ENCODE measurements at places on chromosomes 4 and X.

DNA sequence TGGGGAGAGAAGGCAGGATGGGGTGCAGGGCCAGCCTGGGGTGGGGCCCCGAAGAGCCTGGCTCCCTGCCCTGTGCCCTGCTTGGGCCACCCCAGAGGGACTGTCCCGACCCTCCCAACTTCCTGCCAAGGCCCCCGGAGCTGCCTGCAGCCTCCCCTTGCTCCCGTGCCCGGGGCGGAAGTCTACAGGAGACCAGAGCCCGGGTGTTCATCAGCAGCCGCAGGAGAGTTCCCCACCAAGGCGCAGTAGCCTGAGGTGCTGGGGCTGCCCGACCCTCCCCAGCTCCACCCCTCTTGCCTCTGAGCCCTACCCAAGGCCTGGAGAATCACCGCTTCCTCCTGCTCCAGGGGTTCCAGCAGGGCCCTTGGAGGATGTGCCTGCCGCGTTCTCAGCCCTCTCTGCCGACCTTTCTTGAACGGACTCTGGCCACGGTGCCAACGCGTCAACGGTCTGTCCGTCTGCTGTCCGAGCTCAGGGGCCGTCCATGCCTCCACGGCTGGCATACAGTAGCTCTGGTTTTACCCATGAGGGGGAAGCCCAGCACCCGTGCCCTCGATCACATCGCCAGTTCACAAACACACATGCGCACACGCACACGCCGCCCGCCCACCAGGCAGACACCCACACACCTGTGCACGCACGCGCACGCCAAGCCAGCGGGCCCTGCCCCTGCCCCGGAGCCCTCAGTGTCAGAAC lies 36.0 kb upstream of the SPON2 start:
- DNase-seq, result no peak

DNA sequence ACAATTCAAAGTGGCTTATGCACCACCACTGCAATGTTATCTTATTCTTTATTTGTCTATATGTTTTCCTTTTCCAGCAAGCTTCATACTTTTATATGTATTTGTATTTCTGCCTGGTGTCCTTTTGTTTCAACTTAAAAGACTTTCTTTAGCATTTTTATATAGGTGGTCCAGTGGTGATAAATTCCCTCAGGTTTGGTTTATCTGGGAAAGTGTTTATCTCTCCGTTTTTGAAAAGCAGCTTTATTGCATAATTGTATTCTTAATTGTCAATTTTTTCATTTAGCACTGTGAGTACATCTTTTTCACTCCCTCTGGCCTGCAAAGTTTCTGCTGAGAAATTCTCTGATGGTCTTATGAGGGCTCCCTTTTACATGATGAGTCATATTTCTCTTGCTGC lies 479.0 kb upstream of the GRID2 start:
- DNase-seq, result no peak

GRCh38 chr4:7894098-7894676 lies 45.5 kb downstream of the AFAP1 start:
- no peak for DNase-seq

DNA sequence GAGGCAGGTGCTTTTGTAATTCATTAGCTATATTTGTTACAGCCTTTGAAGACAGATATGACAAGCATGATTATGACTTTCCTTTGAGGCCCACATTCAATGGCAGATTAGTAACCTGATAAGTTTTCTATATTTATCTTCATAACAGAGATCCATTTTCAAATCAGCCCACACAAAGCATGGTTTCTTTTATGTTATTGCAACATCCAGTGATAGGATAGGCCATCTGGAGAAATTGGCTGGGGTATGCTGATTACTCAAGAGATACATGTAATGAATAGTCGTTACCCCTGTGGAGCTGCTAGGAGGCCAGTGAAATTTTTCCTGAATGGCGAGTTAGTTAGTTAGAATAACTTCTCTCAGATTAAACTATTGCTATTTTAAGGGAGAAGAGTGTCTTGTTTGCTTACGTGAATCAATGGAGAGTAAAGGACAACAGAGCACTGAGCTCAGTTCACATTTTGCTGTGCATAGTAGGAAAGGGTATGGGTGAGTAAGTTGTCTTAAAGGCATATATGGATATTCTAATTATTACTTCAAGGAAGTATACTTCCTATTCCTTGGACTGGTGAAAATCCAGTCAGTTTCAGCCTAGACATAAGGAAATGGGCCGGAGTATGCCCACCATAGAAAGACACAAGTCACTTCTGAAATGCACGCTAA lies 79.2 kb upstream of the DKK2 start:
- peak; percentile 16 for DNase-seq

GRCh38 chr4:109183931-109184490 lies 118.4 kb downstream of the COL25A1 start:
- DNase-seq, result peak; percentile 14

DNA sequence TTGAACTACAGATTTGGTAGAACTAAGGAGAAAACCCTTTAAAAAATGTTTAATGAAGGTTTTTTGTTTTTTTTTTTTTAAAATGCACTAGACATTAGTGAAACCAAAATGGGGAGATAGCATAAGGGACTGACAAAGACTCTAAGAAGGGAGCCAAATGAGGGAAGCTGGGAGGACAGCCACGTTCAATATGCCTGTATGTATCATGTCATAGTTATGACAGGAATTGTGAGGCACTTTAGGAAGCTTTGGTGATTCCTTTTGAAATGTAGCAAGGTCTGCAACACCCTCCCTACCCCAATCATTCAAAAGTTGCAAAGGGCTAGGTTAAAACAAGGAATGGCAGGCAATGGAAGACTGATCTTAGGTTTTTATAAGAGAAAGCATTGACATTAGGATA lies 526.0 kb downstream of the TLL1 start:
- DNase-seq, result no peak

DNA sequence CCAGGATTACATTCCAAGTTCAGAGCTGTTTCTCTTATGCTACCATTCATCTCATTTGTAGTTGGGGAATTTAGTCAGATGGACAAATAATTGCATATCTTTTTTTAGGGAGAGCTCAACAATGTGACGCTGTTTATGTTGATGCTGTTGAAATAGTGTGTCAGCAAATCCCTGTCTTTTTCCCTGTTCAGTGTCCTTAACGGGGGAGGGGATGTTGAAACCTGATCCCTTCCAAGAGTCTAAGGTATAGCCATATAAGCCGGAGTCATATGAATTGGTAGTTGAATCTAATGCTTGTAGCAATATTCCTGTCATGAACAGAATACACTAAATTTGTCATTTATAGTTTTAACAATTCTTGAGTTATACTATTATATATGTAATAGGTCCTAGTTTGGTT lies 293.5 kb upstream of the FAT1 start:
- DNase-seq, result no peak

DNA sequence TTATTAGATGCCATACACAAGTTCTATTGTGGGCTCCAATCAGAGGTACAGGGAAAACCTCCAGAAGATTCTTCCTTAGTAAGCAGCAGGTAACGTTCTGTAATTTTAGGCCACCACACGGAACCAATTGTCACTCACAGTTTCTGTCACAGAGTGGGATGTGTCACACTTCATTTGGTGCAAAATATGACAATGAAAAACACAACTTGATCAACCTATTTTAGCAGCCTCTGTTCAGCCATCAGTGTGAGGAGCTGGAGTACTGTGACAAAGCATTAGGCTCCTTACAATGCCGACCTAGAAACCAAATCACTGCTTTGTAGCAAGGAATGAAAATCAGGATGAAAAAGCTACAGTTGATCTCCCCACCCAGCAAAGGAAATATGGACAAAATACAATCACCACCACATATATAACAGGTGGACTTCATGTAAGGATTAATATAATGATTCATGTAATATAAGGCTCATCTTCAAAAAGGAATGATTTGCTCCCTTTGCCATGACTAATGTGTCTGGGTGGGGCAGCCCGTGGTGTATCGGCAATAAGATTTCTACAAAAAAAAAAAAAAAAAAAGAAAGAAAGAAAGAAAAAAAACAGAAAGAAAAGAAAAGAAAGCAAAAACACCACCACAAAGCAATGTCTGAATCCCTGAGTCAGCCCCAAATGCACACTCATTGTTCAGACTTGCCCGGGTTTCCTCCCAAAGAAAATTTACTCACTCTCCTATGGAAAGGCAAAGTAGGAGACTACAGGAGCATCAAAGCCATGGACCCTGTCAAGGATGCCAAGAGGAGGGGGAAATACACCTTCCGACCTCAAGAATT lies 36.0 kb downstream of the SLC9A7 start:
- DNase-seq, result no peak

GRCh38 chrX:123217077-123217476 lies 33.0 kb downstream of the GRIA3 start:
- no peak for DNase-seq

DNA sequence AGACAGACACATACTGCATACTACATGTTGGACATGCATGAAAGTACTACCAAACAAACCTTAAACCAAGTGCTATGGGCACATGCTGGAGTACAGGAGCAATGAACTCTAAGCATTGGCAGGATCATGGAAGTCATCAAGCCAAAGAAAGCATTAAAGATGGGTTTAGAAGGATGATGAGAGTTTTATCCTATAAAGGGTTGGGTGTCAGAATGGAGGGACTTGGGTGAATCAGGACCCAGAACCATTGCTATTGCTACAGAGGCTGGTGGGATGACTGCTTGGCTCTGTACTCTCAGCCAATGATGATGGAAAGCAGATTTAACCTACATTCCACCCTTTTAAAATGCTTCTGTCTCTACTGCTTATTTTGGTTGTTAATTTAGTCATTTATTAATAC lies 233.9 kb upstream of the EDA2R start:
- DNase-seq, result no peak

DNA sequence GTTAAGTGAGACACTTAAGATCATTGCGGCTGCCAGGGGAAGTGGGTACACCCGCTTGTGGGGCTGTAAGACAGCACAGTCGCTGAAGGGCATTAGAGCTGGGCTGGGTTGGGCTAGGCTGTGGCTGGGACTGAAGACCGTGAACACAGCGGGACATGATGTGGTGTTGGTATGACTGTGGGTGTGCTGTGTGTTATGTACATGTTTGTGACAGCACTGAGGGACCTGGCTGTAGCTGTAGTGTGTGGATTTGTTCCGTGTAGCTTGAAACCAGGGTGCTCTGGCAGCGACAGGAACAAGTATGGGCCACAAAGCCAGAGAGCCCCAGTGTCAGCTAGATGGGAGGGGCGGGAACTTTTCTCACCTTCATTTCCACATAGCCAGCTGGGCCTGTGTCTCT lies 82.1 kb downstream of the NHSL2 start:
- DNase-seq, result no peak

GRCh38 chr4:39699687-39700409 lies 1.9 kb downstream of the UBE2K start:
- no peak for DNase-seq

GRCh38 chr4:70183168-70183939 lies 12.2 kb upstream of the ODAM start:
- peak; percentile 19 for DNase-seq

DNA sequence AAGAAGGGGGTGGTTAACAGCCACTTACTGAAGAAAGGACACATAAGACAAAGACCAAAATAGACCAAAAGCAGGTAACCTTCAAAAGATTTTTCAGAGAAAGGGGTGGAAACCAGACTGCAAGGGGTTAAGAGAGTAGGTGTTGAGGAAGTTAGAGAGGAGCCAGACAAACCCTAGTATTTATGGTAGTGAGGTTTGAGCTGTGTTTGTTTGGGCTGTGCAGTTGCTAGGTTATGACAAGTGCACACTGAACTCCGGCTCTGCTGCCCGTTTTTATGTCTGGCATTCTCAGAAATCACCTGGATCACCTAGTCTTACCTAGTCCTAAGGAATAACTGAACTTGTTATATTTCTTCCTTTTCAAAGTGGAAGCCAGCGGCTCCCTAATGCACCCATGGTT lies 22.9 kb upstream of the G3BP2 start:
- DNase-seq, result no peak

DNA sequence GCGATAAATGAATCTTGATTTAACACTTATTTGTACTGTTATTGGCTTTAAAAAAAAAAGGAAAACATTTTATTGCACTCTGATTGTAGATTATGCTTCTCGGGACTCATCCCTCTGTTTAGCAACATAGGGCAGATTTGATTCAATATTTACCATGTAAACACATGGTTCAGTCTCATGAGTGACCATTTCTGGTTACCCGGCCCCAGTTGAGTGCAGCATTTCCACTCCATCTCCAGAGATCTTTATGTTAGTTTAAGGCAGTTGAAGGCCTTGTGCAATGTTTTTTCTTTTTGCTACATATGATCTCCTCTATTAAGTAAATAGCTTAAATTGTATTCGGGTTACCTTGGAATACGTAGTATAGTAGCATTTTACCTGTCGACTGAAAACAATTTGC lies 143.3 kb upstream of the RPS6KA3 start:
- no peak for DNase-seq

- DNase-seq, result no peak
Measured at GRCh38 chr4:90757534-90758060, 630.4 kb downstream of the CCSER1 start.

DNA sequence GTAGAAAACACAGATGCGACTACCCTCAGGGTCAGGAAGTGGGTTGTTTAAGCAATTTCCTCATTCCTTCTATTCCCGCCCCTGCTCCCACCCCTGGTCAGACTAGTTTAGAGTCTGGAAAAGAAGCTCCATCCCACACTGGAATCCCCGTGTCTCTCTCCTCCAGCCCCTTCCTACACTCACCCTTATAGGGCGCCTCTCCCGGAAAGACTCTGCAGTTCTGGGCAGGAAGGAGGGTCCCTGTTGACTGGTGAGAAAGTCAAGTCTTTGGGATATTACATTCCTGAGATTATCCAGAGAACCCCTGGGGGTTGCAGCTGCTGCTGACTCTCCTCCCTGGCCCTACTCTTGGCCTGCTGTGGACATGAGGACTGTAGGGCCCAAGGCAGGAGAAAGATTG lies 11.9 kb downstream of the STARD8 start:
- no peak for DNase-seq

GRCh38 chrX:14528629-14529289 lies 577 bp upstream of the GLRA2 start:
- peak; percentile 83 for DNase-seq

GRCh38 chr4:74365761-74366160 lies 816 bp downstream of the EREG start:
- DNase-seq, result no peak

- no peak for DNase-seq
Measured at GRCh38 chr4:74402692-74403456, 37.9 kb downstream of the EREG start.

DNA sequence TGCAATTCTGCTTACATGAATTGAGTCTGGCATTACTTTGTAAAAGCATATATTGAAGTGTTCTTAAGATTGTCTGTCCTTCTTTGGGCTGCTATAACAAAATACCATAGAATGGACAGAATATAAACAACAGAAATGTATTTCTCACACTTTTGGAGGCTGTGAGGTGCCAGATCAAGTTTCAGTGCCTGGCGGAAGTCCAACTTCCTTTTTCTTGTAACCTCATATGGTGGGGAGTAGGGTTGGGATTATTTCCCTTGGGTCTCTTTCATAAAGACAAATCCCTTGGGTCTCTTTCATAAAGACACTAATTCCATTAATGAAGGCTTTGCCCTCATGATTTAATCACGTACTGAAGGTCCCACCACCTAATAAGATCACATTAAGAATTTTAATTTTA lies 199.3 kb upstream of the GRID2 start:
- no peak for DNase-seq

- DNase-seq, result no peak
Measured at GRCh38 chr4:94540476-94540875, 88.7 kb downstream of the PDLIM5 start.

- no peak for DNase-seq
Measured at GRCh38 chrX:15340867-15341266, 5.5 kb upstream of the PIGA start.
